ENCODE measurements at places on chromosomes 6 and 20. TPM values are rescaled to one million over a fixed set of nuclear protein-coding genes. Genes with fewer than 3 reads are reported as not detected.

Gene PLA2G7
- 2.5 TPM for total RNA-seq

Gene CRISP2
- 0.29 TPM for total RNA-seq

Gene GHRH
- total RNA-seq: not detected

Gene ARMH2
- not detected for total RNA-seq

Gene MUC21
- total RNA-seq: not detected

Gene PNLDC1
- not detected for total RNA-seq

Gene HSPA12B
- total RNA-seq: not detected

Gene SRSF6
- 89.1 TPM for total RNA-seq

Gene ARMC12
- total RNA-seq: 0.34 TPM

Gene HEY2
- 2.0 TPM for total RNA-seq

Gene CDKN1A
- total RNA-seq: 85.1 TPM

Gene MTRF1L
- 29.4 TPM for total RNA-seq

Gene ADGB
- total RNA-seq: not detected

Gene TFAP2A
- 12.1 TPM for total RNA-seq

Gene SLCO4A1
- total RNA-seq: 130 TPM

Gene SSTR4
- not detected for total RNA-seq

Measured in A375 (cell line).